HT-29 (cell line): ENCODE measurements at places on chromosomes 2 and 18.

DNA sequence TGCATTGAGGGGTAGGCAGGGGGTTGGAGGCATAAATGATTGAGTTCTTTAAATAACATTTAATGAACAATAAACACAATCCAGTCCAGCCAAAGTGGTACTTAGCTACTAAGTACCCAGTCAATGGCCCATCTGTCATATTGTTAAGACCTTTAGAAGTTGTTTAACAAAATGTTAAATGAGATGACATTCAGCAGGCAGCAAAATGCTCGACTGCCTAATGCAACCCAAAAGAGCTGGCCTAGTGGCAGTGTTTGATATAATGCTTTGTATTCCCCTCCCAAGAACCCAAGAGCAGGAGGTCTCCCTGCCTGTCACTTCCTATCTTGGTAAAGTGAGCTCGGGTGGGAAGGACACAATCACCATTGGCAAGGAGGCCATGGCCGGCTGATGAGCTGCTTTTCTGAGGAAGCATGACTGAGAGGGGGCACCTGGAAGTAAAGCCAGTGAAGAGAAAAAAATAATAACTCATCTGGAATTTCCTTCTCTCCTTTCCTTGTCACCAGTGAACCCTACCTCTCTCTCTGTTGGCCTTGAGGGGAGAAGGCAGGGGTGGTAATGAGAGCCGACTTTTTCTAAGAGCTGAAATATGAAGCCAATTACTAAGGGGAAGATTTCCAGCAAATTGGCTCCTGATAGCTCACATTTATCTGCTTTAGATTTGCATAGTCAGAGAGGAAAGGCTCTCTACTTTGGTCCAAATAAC is 140.6 kb downstream of the C1D start:
- DNase-seq = no peak

DNA sequence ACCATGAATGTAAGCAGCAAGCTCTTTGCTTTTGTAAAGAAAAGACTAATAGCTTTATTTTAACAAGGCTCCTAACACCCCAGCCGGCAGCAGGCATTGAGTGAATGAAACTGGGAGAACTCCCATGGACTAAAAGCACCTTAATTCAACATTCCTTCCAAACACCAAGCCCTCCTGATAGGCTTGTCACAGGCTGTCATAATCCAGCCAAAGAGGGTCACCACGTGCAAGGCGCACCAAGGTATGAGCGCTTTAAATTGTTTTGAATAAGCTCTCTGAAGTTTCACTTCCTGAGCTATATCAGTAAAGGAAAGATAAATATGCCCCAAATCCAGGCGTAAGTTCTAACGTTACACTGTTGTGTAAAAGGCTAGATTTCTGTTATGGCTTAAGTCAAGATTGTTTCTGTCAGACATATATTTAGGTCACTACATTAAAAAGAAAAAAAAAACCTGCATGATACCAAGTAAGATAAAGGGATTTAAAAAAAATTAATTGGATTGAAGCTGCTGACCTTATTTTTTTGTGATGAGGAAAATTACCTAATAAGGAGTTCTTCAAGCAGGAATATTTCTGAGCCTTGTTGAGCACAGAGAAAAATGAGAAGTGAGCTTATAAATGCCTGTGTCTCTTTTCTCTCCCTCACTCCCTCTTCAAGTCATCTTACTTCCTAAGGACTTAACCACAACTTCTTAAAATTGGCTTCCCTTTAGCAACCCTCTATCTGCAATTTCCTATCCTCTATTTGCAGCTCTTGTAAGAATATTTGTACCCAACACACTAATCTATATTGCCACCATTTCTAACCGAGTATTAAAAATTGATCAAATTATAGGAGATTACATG is 136.1 kb upstream of the NRP2 start:
- DNase-seq = no peak

- DNase-seq = no peak
These were observed 232.3 kb downstream of the DCC start for GRCh38 chr18:52572036-52573000.

DNA sequence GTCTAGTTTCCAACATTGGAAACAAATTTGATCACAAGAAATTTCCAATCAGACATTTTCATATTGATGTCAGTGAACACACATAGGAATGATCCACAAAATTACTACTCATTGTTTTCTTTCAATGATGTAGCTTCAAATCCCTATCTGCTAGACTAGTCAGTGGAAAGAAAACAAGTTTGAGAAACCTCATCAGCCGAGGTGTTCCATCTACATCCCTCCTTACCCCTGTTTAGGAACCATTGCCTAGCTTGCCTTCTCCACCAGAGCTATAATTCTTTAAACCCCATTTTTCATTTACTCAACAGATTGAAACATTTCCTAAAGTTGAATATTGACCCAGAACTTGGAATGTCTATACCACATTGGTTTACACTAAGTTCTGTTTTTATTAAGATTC is 45.3 kb downstream of the HNMT start:
- DNase-seq = no peak
